ENCODE measurements at places on chromosomes 3 and 15.
A peak's percentile ranks its signal among the peaks of the same experiment; 100 is the strongest.

DNA sequence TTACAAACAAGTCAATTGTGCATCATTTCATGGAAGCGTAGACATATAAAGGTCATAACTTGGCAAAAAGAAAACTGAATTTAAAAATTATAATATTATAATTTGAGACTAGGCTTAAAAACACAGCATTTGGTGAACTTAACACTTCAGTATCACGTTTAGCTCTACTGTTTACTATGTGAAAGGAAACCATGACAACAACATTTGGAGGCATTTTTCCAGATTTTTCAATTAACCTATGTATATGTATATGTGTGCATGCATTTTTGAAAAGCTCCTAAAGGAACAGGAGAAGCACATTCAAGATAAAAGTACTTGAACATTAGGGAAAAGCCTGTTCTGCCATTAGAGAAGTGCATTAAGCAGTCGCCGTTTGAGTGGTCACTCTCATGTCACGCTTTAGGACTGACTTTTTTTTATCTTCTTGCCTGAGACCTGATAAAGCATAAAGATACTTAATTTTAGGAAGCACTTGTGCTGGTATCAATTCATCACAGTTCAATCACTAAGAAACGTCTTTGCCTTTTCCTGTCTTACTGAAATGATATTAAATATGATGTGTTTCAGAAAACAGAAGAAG is 156.0 kb downstream of the NAALADL2 start:
- DNase-seq, result no peak

DNA sequence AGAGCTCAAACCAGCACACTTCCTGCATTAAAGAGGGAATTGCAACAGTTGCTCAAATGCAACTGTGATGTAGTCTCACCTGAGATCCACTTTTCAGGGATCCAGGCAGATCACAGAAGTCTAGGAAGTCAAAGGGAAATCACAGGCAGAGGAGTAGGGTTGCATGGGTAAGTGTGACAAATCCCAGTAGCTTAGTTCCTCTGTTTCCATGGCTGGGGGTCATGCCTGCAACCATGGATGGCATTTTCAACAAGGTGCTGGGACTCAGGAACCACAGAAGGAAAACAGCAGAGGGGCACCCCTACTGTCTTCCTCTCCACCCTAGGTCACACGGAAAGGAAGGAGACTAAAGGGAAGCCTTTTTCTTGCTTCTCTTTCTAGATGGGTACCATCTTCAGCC is 36.5 kb upstream of the ARNT2 start:
- no peak for DNase-seq

DNA sequence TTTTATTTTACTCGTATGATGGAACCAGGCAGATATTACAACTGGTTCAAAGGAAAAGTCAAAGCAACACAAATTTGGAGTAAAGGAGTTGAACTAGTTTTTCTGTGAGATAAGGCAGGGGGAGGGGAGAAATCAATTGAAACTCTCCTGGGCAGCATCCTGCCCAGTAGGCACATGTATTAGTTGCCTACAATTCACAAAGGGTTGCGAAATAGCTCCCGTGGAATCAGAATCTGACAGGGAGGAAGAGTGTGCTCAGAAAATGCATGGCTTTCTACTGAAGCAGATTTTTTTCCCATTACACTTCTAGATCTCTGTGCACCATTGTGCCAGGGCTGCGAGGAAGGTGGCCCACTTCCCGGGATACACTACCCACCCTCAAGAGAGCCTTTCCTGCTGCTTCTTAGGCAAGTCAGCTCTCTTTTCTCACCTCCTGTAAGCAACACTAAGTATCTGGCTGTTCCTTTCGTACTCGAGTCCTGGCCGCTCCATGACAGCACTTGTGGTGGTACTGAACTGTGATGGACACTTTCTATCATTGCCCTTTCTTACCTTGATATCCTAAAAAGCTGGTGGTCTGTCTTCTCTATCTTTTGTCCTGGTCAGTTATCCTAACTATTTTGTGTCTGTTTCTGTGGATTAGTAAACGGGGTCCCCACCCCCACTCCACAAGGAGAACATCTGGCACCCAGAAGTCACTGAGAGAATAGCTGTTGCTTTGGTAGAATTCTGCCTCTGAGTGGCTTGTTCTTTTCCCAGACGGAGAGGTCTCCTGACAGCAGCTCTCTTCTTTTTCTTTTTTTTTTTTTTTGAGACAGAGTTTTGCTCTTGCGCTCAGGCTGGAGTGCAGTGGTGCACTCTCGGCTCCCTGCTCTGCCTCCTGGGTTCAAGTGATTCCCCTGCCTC is 74.8 kb downstream of the RPL39L start:
- no peak for DNase-seq

DNA sequence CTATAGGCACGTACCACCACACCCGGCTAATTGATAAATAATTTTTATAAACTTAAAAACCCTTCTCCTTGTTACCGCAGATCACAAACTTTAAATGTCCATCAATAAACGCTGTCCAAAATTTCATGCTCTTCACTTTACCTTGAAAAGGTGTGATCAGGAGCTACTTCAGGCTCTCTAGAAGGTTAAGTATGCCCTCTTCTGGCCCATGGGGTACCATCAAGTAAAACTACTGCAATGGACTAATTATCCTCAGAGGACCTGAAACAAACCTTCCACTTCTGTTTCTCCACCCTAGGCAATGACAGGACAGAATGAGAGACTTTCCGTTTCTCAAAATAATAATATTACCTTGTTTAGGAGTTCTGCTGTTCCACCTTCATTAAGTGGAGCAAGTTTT is 9.2 kb downstream of the LZTFL1 start:
- no peak for DNase-seq

DNA sequence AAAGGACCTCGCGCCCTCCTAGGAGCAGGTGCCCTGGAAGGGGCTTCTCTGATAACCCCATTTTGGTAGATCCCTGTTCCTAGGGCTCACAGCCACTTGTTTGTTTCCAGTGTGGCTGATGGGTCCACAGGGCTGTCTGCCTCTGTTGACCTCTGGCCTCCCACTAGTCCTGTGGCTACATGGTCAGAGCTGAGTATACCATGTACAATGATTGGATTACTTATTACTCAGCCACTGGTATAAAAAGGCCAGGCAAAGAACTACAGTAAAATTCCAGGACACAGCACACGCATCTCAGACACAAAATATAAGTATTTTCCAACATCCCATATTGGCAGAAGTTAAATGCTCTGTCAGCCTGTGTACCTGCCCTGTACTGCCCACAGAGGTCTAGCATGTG is 277.3 kb downstream of the GABRG3 start:
- peak; percentile 36 for DNase-seq

- no peak for DNase-seq
Measured at GRCh38 chr3:104206925-104207324, 1159.8 kb upstream of the ALCAM start.

DNA sequence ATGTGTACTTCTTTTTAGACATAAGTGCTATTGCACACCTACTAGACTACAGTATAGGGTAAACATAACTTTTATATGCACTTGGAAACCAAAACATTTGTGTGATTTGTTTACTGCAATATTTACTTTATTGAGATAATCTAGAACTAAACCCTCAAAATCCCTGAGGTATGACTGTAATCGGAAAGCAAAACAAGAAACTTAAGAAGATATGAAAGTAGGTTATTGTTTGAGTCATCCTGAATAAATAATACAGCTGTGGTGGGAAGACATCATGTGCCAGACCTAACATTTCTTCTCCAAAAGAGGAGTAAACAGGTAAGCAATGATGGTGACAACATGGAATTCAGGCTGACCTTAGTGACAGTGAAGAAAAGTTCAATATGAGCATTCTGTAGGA is 765.5 kb downstream of the OTOL1 start:
- DNase-seq, result no peak

DNA sequence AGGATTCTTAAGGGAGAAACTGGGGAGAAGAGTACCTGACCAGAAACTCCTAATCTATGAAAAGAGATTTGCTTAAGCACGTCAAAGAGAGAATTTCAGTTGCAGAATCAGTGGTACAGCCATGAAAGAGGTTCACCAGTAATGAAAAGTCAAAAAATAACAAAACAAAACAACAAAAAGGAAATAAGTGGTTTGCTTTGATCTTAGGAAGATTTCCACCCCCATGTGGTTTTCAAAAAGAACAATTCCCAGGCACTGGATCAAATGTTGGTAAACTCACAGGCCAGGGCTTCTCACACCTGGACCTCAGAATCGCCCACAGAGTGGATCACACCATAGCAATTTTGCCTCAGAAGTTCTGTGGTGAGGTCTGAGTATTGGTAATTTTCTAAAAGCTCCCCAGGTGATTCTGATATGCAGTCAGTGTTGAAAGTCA is 67.5 kb downstream of the TMEM39A start:
- DNase-seq, result no peak

- DNase-seq, result no peak
Measured at GRCh38 chr3:129614435-129614834, 8.0 kb upstream of the PLXND1 start.

DNA sequence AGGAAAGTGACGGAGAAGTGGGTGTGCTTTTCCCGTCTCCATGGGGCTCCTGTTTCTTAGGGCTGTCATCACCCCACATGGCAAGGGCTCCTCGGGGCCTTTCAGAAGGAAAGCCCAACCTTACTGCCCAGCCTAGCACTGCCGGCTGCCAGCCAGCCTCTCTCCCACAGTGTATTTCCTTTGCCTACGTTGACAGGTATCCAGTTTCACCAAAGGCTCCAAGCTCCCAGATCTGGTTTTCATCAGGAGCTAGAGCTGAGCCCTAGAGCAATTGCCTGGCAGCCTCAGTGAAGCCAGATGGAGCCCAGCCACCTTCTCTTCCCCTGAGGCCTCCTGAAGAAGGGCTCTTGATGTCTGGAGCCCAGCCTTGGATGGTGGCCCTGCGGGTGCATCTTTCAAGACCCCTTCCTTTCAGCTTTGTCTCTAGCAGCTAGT is 20.2 kb downstream of the CRABP1 start:
- no peak for DNase-seq

GRCh38 chr15:81895723-81896122 is 150.1 kb downstream of the MEX3B start:
- DNase-seq, result no peak

GRCh38 chr15:90225504-90226234 is 8.1 kb downstream of the CIB1 start:
- no peak for DNase-seq

- no peak for DNase-seq
Measured at GRCh38 chr3:52894756-52895155, 2.6 kb downstream of the STIMATE start.

DNA sequence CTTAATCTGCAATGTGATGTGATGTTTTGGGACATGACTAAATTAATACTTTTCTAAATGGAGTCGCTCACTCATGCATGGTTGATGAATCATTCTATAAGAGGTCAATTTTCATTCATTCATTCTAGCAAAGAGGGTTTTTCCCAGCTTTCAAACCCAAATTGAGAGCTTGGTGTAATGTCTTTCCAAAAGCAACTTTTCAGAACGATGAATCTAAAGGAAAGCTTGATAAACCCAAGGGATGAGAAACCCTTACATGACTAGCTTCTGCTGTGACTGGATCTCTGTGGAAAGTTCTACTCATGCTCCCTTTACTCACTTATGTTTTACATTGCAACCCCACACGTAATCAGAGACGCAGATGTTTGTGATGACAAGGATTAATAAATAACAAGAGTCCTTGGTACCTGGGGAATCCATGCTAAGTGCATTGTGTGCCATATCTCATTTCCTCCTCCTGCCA is 47.7 kb downstream of the PDZRN3 start:
- no peak for DNase-seq

GRCh38 chr3:28244491-28244890 is 3.1 kb downstream of the CMC1 start:
- DNase-seq, result no peak

GRCh38 chr3:14472471-14473351 is 67.4 kb downstream of the GRIP2 start:
- peak; percentile 88 for DNase-seq

GRCh38 chr15:28954466-28955159 is 68.8 kb downstream of the APBA2 start:
- no peak for DNase-seq
